Ascending aorta (tissue), 2 donors: ENCODE measurements at places on chromosomes 2 and 18.

- DNase-seq, result no peak
- no peaks in the 10 kb centered on the region for H3K36me3 ChIP-seq
- H3K4me3 ChIP-seq, result no peak overlapping the region
- H3K27ac ChIP-seq, result no peak overlapping the region
- no peaks in the 10 kb centered on the region for H3K4me1 ChIP-seq
Measured at GRCh38 chr18:44411976-44412375, 268.7 kb upstream of the SETBP1 start.

GRCh38 chr2:141501752-141502151 is 629.1 kb downstream of the LRP1B start:
- no peaks in the 10 kb centered on the region for H3K27me3 ChIP-seq
- no peak for DNase-seq
- H3K36me3 ChIP-seq, result no peaks in the 10 kb centered on the region
- no peak overlapping the region for H3K27ac ChIP-seq
- no peaks in the 10 kb centered on the region for H3K4me1 ChIP-seq

- H3K4me3 ChIP-seq, result no peak overlapping the region
- H3K4me1 ChIP-seq, result no peaks in the 10 kb centered on the region
- H3K36me3 ChIP-seq, result no peaks in the 10 kb centered on the region
- H3K27ac ChIP-seq, result no peak overlapping the region
- no peak for DNase-seq
Measured at GRCh38 chr2:225494100-225494459, 94.6 kb downstream of the NYAP2 start.

- H3K27me3 ChIP-seq, result no peaks in the 10 kb centered on the region
- H3K36me3 ChIP-seq, result no peaks in the 10 kb centered on the region
- H3K4me3 ChIP-seq, result peak overlapping the region; percentile 83
Measured at GRCh38 chr2:73175663-73176204, 26.6 kb upstream of the NOTO start.
